AML-193 (cell line): ENCODE measurements at places on chromosomes 5 and 9.

DNA sequence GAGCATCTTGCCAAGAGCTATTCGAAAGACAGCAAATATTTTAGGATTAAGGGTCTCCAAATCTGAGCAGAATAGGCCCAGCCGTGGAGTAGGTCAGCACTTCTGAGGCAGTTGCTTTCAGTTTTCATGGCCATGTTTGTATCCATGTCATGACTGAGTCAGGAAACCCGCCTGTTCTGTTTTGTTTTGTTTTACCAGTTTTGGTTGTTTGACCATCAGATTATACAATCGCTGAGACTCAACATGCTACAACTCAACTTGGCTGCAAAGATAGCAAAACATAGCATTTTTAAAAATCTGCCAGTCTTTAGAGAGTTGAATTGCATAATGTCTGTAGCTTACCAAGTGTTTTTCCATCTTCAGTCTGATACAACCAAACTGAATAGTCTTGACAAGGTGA, 185.1 kb upstream of the ZNF462 start:
- DNase-seq, result no peak

- DNase-seq, result no peak
These were observed 42.1 kb upstream of the CTNND2 start for GRCh38 chr5:11946317-11946716.

- no peak for DNase-seq
These were observed 63.6 kb upstream of the BOD1 start for GRCh38 chr5:173679909-173680630.

DNA sequence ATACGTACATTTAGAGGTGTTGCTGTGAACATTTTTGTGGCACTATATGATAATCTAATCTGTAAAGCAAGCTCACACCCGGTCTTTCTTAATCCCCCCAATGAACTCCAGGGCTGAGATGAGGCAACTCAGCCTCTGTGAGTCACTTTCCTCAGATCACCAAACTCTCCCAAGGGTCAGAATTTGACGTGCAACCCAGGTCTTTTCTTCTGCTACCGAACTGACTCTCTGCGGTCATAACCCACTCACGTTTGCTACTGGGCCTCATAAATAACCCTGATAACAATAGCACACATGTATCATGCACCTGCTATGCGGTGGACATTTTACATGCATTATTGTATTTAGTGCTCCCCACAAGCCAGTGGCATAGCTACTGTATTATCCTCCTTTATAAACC, 153.1 kb downstream of the DROSHA start:
- DNase-seq, result no peak

DNA sequence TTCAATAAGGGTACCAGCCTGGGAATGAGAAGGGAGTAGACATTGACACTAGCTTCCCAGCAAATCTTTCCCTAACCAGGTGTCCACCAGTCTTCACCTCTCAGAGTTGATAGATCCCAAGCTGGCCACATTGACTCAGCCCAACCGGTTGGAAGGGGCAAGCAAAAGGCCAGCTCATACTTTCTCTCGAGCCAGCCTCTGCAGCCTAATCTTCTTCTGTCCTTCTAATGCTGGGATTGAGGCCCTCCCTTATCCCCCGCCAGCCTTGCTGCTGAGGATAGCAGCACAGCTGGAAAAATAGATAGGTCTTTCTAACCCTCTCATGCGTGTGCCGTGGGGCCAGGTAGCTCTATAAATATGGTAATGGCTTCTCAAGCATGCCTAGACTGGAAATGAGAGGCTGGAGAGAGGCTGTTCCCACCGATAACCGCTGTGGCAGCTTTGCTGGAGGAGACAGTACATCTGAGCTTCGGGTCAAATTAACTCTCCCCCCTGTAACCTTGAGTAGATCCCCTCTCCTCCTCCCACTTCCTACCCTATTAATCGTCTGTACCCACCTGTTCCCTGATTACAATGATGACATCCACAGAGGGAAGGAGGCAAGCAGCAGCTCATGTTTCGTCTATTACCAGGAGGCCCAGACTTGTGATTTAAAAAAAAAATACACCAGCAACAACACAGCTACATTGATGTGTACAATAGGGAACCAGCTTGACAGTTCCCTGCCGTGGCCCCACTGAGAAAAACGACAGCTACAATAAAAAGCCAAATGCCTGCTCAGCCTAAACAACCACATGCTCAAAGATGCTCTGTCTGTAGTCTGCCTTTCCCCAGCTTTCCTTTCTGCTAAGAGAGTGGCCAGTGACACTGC, 219.9 kb upstream of the BRINP1 start:
- DNase-seq, result no peak
